ENCODE measurements at places on chromosomes 1 and 21.
A peak's percentile ranks its signal among the peaks of the same experiment; 100 is the strongest.

GRCh38 chr1:16191916-16192546 is 20.4 kb downstream of the ARHGEF19 start:
- no peak for DNase-seq

DNA sequence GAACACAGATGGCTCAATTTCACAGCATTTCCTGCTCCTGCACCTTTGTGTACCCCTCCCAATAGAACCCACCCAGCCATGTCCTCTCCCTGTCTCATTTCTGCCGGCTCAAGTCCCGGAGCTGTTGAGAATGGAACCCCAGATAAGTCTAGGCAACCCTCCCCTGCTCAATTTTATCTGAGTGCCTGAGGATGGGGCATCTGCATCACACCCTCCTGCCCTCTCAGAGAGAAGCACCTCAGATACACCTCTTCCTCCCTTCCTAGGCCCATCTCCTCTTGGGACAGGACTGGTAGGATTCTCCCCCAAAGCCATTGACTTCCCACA is 1.1 kb downstream of the KIF21B start:
- no peak for DNase-seq

- no peak for DNase-seq
Observed at GRCh38 chr1:118325550-118326225, 140.7 kb upstream of the SPAG17 start.

- no peak for DNase-seq
Observed at GRCh38 chr1:206907304-206907991, 10.2 kb downstream of the IL24 start.

- DNase-seq = no peak
Observed at GRCh38 chr1:199291022-199291740, 652.3 kb downstream of the PTPRC start.

DNA sequence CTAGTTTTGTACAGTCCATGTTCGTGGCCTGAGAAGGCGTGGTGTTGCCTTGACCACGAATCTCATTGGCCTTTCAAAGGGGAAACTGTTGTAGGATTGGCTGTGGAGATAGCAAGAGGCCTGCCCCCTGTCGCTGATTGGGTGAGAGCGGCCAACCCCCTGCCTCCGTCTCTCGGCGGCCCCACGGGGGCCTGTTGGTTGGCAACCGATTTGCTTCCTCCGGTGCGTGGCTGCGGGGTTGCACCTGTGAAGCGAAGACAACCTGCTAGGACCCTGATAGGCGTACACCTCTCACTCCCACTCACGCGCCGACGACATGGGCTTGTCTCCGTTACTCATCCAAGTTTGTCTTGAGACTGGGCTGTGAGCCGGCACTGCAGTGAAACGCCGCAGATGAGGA is at the start of gene UBE2U:
Gene UBE2U (plus strand): TSS at position 204 of the 400 bp plus-strand sequence. CDS start 428 bp downstream, outside the sequence.
- DNase-seq = no peak

DNA sequence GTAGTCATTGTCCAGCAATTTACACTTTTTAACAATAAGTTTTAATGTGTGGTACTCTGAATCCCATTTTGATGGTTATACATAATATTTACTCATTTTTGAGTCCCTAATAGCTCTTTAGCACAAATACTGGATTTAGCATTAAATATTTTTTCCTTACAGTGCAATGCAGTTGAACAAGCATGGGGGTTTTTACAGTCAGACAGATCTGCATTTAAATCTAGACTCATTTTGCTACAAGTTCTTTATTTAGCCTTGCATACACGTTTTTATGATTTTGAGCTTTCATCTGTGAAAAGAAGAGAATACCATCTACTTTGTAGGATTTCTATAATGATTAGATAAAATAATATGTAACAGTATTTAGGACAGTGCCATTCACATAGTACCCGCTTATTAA is 44.0 kb downstream of the PTPRC start:
- no peak for DNase-seq

- no peak for DNase-seq
Observed at GRCh38 chr1:11611638-11612327, 42.4 kb downstream of the FBXO2 start.

GRCh38 chr1:170730438-170730837 is 66.5 kb downstream of the PRRX1 start:
- no peak for DNase-seq

- DNase-seq = peak; percentile 95
Observed at GRCh38 chr21:37060296-37060695, 12.6 kb downstream of the PIGP start.

GRCh38 chr1:219442611-219443061 is 170.3 kb downstream of the ZC3H11B start:
- DNase-seq = no peak

- DNase-seq = no peak
Observed at GRCh38 chr1:170200621-170201397, 55.0 kb downstream of the NTMT2 start.

- no peak for DNase-seq
Observed at GRCh38 chr1:42801832-42802473, 15.0 kb upstream of the ERMAP start.
